ENCODE measurements at places on chromosomes 5 and 9.

GRCh38 chr5:8299716-8300115, 430.8 kb downstream of the MTRR start:
- DNase-seq = no peak

- DNase-seq = no peak
Measured at GRCh38 chr9:126009047-126009446, 261.9 kb downstream of the PBX3 start.

GRCh38 chr5:16076657-16077056, 102.9 kb downstream of the MARCHF11 start:
- DNase-seq = no peak

GRCh38 chr5:2451100-2451499, 300.4 kb downstream of the IRX2 start:
- DNase-seq = no peak

DNA sequence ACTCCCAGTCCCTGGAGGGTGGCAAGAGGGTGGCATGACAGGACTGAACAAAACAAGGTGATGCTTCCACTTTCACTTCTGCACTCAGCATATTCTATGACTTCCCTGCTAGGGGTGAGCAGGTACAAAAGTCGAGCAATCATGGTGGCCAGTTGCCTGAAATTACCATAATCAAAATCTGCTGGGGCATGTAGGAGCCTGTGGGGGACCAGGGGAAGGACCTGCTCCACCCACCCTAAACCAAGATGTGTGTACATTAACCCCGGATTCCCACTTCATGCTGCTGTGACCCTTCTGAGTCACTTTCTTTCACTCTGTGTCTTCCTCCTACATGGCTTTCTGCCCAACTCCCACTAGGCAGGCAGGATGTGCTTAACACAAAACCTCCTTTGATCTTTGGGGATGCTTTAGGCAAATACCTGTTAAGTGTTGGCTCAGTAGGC, 73.3 kb upstream of the PHF24 start:
- DNase-seq = peak; percentile 8

GRCh38 chr5:52469420-52469819, 318.3 kb upstream of the ITGA1 start:
- no peak for DNase-seq

- DNase-seq = no peak
Measured at GRCh38 chr5:9534881-9535517, 10.9 kb downstream of the SEMA5A start.

DNA sequence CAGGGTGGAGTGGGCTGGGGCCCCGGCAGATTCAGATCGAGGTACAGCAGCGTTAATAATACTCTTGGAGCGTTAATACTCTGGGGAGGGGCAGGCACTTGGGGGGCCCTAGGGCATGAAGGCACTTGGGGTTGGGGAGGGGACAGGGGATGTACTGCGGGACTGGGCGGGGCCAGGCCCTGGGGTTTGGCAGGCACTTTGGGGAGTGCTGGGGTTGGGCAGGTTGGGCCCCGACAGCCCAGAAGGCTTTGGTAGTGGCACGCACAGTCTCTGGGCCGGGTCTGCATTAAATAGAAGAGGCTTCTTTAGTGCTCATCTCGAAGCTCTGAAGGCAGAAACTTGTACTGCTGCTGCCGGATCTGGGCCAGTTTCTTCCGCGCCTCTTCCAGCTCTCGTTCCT, 7.8 kb upstream of the TPM2 start:
- no peak for DNase-seq

DNA sequence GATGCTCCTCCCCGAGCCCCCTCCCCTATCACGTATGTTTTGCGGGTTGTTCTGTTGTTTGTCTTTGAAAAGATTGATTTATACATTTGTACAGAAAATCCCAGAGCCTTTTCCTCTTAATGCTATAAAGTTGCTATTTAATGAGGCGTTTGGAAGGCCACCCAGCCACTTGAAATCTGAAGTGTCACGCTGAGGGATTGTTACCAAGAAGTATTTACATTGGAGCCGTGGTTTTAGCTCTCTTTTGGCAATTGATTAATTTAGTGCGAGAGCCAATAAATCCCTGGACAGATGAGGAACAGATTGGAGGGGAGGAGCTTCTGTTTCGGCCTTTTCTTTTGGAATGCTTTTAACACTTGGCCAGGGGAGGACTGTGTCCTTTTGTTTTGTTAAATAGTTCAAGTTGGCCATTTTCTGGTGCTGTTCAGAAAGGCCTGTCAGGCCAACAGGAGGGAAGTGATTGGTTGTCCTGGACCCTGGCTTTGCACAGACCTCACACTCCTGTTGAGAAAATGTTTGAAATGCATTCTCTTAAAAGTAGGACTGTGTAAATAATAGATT, 250.2 kb downstream of the PDZD2 start:
- no peak for DNase-seq

GRCh38 chr5:58025809-58026208, 434.1 kb downstream of the PLK2 start:
- no peak for DNase-seq

DNA sequence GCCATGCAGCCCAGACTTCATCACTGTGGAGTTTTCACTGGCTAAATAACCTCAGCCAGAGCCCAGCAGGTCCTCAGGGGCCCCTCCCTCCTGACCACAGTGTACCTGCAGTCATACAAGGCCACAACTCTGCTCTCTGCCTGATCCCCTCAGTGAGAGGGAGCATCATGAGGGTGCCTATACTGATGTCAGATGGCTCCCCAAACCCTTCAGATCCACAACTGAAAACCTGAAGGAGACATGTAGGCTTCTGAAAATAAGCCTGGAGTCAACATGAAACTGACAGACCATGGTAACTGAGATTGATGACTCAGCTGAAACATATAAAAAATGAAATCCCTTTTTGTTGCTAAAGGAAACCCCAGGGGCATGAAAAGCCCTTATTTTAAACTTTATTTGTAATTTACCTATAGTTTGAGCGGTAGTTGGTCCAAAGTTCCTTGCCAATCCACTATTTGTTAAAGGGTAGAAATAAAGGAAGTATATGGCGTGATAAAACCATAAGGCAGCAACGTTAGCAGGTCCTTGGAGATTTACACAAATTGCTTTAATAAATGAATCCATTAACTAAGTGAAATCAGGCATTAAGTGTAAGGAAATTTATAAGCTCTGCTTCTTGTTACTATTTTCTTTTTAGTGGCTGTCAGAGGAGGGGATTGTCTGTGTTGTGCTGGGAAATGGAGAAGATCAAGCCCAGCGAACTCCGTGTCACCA, 68.3 kb downstream of the FGF1 start:
- no peak for DNase-seq

GRCh38 chr5:34667705-34668104, 11.6 kb downstream of the RAI14 start:
- no peak for DNase-seq

- no peak for DNase-seq
Measured at GRCh38 chr9:27117489-27118135, 8.6 kb downstream of the TEK start.

DNA sequence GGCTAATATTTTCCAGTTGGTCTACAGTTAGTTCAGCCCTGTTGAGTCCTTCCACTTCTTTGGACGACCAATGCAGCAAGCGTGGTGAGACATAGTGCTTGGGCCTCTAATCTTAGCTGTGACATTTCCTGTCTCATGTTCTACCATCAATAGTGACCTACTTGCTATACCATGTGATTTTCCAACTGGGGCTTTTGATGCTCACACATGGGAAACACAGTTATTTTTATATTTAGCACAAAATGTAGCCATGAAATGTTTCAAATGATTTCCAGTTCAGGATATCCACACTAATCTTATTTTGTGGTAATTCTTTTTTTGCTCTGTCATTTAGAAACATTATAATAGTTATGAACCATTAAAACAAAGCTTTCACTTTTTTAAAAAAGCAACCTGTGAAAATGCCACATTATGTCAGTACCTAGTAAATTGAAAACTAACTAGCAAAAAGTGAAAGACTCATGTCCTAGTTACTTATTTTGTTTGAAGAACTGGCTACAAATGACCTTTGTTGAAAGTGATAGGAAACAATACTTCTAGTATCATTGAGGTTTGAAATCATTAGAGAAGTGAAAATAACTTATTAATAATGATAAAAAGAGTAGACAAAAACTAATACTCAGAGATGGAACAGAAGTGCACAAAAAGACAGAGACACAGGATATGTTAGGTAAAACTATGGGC, 18.3 kb downstream of the MARCHF3 start:
- DNase-seq = no peak

DNA sequence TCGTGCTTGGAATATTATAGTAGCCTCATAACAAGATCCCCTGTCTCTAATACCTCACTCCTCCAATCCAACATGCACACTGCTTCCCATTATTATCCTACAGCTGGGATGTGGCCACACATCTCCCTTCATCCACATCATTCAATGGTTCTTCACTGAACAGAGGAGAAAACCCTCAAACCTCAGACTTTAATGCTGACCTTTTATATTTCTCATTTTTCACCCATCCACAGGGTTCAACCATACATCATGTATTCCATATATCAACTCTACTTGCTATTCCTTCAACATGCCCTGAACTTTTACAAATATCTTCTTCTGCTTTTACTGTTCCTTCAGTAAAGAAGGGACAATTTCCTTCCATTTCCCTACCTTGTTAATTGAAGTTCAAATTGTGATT, 396.8 kb downstream of the TLE4 start:
- DNase-seq = no peak

DNA sequence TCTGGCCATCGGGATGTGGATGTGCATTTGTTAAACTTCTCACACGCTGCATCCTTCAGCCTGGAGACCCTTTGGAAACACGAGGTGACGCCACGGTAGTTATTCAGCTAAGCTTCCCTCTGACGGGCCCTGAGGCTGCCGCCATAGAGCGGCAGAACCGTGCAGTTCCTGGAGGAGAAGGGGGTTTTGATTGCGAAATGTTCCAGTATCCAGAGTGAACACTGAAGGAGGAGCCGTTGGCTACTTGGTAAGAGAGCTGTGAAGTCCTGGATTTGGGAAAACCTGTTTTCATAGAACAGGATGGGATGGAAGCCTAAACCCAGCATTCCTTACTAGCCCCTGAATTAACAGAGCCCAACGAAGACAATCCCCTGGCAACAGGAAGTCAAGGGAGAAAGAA, 23.0 kb upstream of the EXOC3 start:
- DNase-seq = no peak

DNA sequence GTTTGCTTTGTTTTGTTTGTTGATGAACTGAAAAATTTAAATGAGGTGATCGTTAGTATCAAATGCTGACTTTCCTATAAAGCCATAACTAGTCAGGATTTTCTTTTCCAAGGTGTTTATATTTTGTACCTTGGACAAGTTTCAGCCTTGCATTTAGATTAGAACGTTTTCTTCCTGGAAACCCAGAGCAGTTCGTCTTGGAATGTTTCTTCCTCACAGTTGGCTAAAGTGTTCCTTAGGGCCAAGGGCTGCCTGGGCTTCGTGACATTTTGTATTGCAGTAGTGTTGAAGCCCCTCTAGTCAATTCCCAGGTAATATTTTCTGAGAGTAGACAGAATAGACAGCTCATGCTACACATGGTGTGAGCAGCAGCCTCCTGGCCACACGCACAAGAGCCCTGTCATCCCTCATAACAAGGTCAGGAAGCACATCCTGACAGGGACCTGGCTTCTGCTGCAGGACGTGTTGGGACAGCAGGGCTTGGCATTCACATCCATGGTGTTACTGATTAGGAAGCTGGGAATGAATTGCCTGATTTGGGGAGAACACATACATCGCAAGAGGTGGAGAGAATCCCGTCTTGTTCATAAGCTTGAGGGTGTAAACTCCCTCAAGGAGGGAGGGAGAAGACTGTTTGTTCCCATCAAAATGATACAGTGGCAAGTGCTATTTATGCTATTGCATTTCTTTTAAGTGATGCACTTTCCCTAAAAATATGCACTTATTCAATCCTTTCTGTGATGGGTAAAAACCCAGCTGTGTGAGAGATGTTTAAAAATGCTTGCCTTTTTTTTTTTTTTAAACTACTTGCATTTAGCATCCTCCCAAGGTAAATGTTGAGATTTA, 31.7 kb downstream of the FUBP3 start:
- no peak for DNase-seq

DNA sequence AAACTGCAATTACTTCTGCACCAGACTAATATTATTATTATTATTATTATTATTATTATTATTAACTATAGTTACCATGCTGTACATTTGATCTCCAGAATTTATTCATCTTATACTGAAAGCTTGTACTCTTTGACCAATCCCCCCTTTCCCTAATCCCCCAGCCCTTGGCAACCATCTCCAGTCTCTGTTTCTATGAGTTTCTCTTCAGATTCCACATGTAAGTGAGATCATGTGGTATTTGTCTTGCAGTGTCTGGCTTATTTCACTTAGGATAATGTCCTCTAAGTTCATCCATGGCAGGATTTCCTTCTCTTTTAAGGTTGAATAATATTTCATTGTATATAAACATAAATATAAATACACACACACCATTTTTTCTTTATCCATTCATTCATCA, 287.0 kb upstream of the DAB2 start:
- no peak for DNase-seq

- no peak for DNase-seq
Measured at GRCh38 chr5:181265092-181265671, 4.2 kb upstream of the TRIM52 start.

DNA sequence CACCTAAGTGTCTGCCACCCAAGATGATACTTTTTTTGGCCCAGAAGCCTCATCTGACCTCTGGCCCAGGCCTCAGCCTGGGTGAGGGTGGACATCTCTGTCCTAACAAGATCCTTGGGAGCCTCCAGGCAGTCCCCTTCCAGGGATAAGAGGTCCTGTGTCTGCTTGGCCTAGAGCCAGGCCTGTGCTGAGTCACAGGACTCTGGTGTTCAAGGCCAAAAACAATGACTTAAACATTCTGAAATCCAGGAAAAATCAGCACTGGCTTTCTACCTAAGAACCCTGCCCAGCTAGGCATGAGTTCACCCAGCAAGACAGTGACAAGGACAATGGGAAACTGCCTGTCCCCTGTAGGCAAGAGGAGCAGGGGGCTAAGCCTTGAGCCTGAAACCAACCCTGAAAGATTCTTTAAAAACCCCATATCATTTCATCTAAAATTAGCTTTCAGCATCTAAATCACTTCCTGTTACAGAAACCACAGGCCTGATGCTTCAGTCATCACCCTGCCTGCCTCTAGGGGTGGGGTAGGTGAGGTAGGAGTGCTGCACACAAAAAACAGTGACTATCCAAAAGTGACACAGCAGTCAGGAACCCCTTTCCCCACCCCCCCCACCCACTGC, 29.9 kb downstream of the CSF2 start:
- DNase-seq = peak; percentile 67

Measured in stimulated activated CD8-positive, alpha-beta memory T cell treated with anti-CD3 and anti-CD28 coated beads, Interleukin-15, amount 100 ng/mL, for 48 hours (primary cell).